ENCODE measurements at places on chromosomes 2 and 18.

GRCh38 chr2:194289712-194290346, 1367.2 kb upstream of the SLC39A10 start:
- no peak for DNase-seq

GRCh38 chr2:159206736-159207380, 79.6 kb downstream of the WDSUB1 start:
- no peak for DNase-seq

DNA sequence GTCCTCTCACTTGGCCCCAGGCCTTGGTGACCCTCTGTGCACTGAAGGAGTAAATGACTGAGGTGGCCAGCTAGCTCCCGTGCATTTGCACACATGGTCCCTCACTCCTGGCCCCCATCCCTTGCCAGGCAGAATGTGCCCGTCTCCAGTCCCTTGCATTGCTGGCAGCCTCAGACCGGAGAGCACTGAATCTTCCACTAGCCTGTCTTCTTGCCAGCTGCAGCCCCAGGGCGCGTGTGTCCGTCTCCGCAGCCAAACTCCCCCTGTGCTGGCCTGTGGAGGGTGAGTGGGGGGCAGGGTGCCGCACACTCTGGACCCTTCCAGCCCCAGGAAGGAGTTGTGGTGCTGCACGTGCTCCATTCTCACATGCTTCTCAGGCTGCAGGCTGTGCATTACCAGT, 35.9 kb downstream of the INPP4A start:
- no peak for DNase-seq

GRCh38 chr2:159683817-159684216, 28.5 kb upstream of the MARCHF7 start:
- no peak for DNase-seq
